ENCODE measurements at places on chromosomes 2 and 18. TPM values are rescaled to one million over a fixed set of nuclear protein-coding genes. Genes with fewer than 3 reads are reported as not detected.

GRCh38 chr2:169344736-169345485 lies 17.4 kb downstream of the LRP2 start:
- no peak for DNase-seq

GRCh38 chr2:29261003-29261402 lies 145.8 kb downstream of the CLIP4 start:
- no peak for DNase-seq

- DNase-seq: no peak
These were observed 123.3 kb upstream of the SH3BP4 start for GRCh38 chr2:234828382-234829073.

GRCh38 chr2:166384774-166385173 lies 9.0 kb upstream of the SCN9A start:
- no peak for DNase-seq

DNA sequence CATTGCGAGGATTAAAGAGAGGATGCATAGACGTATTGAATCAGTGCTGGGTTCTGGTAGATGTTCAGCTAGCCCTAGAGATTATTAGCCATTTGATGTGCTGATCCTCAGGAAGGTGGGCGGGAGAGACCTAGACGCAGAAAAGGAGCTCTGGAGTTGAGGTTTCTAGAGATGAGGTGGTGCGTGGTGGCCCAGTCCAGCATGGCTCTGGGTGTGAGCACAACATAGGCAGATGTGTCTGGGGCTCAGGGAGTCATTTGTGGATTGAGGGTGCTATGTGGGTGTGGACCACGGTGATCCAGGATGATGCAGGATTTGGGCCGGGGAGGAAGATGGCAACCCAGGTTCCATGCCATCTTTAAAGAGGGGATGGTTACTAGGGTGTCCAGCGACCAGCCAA lies 102.1 kb downstream of the NEDD4L start:
- DNase-seq: no peak

GRCh38 chr2:121335294-121336290 lies 50.6 kb upstream of the TFCP2L1 start:
- no peak for DNase-seq

TMEFF2 gene
- 2.3 TPM for total RNA-seq

GRCh38 chr2:241947876-241948275 lies 78.3 kb downstream of the RTP5 start:
- DNase-seq: no peak

GKN2 gene
- total RNA-seq: not detected

GRCh38 chr2:2464643-2465042 lies 133.6 kb upstream of the MYT1L start:
- no peak for DNase-seq

DNA sequence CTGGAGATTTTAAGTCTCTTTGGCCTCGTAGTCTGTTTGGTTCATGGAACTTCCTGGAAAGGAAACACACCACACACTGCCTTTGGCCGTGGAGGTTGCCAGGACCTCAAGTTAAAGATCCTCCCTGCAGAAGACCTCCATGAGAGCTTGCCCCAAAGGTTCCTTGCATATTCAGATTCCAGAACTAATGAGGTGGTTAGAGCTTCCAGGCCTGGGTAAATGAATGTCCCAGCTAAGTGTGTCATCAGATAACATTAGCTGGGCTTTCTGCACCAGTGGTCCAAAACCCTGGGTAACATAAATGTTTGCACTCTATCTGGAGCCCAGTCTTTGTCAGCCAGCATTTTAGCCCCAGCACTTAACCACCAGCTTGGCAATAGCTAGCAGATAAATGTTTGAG lies 122.1 kb upstream of the EML6 start:
- no peak for DNase-seq

- no peak for DNase-seq
These were observed 1057.5 kb upstream of the FAM98A start for GRCh38 chr2:34656632-34657031.

DNA sequence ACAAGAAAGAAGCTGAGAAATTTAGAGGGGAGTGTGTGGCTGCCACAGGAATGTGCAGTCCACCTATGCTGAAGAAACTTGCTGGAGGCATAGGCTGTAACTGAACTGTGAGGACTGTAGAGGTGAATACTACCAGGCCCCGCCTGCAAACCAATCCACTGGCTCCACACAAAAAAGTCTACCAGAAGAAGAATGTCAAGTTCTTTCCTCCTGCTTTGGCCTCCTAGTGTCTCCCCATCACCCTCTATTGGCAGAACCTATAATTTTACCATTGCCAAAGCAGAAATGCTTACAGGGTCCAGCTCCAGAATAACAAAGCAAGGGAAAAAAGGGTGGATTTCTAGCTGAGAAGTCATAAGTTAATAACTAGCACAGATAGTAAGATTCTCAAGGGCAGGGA lies 5.9 kb upstream of the ATP5MC3 start:
- no peak for DNase-seq

IL1B gene
- total RNA-seq: not detected

- no peak for DNase-seq
These were observed 45.6 kb upstream of the ARHGAP15 start for GRCh38 chr2:143083636-143084035.

KLHL29 gene
- 7.3 TPM for total RNA-seq

ZNF804A gene
- not detected for total RNA-seq

GRCh38 chr2:14996351-14997014 lies 364.0 kb downstream of the LRATD1 start:
- DNase-seq: no peak

CFC1 gene
- total RNA-seq: not detected

- no peak for DNase-seq
These were observed 184.6 kb downstream of the FMNL2 start for GRCh38 chr2:152519581-152519952.

DNA sequence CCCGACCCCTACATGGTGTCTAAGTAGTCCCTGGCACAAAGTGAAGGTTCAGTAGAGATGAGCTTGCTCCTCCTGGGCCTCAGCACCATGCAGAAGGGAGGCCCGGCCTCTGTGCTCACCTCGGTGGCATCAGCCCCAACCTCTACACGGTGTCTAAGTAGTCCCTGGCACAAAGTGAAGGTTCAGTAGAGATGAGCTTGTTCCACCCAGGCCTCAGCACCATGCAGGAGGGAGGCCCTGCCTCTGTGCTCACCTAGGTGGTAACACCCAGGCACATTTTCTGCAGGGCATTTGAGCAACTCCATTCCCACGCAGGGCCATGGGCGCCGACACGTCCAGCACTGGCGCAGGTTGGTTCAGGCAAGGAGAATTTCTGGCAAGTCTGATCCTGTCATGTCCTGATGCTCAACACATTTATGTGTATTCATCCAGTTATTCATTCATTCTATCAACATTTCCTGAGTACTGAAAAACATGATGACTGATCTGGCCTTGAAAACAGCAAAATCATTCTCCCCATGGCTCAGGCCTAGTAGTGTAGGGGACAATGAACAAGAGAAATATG lies 408.2 kb upstream of the MYT1L start:
- no peak for DNase-seq

DNA sequence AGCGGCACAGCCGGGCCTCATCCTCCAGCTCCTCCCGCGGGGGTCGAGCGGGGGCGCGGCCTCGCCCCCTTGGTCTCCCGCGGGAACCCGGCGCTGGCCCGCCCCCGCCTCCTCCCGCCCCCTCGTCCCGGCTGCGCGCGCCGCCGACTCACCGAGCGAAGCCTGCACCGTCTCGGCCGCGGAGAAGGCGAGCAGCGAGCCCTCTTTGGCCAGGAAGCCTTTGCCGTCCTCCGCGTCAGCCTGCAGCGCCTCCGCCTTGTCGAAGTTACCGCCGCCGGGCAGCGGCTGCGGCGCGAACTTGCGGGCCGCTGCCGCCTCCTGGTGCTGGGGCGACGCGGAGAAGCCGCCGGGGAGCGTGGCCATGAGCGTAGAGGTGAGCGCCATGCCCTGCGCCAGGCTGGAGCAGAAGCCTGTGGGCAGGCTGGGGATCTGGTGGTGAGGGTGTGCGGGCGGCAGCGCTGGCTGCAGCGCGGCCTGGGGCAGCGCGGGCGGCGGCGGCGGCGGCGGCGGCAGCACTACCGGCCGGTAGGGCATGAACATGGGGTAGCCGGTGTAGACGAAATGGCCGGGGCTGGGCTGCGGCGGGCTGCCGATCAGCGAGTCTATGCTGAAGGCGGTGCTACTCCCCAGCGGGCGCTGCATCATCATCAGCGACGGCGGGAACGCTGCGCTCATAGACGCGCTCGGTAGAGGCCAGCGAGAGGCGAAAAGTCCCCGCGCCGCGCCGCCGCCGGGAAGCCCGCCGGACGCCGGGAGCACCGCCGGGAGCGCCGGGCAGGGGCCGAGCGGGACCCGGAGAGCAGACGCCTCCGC lies 683 bp downstream of the GBX2 start:
- peak; percentile 50 for DNase-seq

LOXL3 gene
- total RNA-seq: 21.1 TPM

TCF7L1 gene
- 108 TPM for total RNA-seq

GRCh38 chr2:218501665-218502064 lies 66.5 kb downstream of the USP37 start:
- no peak for DNase-seq

CRYBA2 gene
- total RNA-seq: not detected

DNA sequence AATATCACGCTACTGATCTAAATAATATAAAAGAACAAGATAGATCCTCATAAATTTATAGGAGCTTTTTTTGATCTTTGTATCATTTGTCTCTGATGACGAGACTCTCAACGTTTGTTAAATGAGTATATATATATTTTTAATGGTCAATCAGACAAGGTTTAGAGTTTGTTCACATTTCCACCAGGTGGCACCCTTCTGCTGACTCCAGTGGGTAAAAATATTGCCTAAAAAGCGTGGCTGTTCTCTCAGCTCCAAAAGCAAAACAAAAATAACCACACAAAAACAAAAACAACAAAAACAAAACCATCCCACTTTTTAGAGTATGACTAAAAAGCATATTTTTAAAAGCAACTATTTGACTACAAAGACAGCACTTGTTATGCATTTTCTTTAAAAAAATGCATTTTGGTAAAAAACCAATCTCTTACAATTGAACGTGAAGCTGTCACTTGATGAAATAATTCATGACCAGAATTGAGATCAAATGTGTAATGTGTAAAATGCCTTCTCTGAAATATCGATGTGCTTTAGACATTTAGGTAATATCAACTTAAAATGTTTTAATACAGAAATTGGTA lies 723.2 kb downstream of the DPP10 start:
- DNase-seq: no peak

SSB gene
- 202 TPM for total RNA-seq

DNA sequence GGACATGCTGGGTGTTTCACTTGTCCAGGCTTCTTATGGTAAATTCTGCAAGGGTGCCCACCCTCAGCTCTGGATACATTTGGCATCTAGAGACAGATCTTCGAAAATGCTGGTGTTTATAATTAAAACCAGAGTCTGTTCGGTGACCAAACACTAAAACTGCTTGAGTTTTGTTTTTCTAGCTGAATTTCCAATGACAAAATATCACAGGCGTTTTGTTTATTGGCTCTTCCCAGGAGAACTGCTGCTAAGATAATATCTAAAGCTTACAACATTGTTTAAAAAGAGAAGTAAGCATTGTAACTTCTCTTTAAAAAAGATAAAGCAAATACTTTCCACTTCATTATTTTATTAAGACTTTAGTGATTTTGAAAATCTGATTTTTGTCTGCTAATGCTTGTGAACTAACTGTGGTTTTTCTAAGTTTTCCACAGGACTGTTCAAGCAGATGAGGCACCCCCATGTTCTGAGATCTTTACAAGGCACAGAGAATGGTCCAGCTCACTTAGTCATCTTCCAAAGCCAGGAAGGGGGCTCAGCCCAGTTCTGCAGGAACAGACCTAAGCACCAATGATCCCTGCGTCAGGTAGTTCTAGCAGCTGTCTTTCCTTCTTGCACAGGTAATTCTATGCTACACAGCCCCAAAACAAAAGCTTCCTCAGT lies 94.8 kb upstream of the LTBP1 start:
- DNase-seq: no peak

Measured in WTC11 (cell line).